ENCODE measurements at places on chromosomes 2 and 18.
A peak's percentile ranks its signal among the peaks of the same experiment; 100 is the strongest.

DNA sequence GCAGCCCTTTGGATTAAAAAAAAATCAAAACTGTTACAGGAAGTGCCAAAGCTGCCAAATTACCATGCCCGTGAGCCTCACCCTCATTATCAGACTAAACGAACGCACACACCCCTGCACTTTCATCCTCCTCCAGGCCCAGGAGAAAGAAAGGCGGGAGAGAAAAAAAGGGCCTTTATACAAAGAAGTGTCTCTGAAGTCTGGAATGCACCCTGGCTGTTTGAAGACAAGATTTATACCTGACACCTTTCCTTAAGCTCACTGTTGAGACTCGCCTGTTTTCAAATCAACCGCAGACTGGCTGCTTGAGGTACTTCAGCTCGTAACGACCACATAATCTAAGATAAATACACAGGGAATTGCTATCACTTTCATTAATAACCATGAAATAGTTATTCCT, 31.0 kb downstream of the EDAR start:
- DNase-seq: no peak

DNA sequence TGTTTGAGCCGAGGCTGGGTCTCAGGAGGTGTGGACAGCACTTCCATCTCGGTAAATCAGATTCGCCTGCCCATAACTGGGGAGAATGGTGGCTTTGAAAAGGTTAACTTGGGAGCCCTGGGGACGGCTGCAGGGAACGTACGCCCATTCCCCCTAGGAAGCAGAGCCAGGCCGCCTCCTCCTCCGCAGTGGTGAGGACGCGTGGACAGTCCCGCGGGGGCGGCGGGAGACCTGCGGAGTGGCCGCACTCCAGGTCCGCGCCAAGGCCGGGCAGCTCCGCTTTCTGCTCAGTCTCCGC, 845 bp upstream of the MYCN start:
- no peak for DNase-seq

GRCh38 chr2:97693476-97693875, 19.9 kb upstream of the ZAP70 start:
- DNase-seq: no peak

- DNase-seq: no peak
Measured at GRCh38 chr18:61398961-61399705, 65.9 kb downstream of the CDH20 start.

- DNase-seq: peak; percentile 29
Measured at GRCh38 chr2:222033541-222033940, 265.3 kb downstream of the PAX3 start.

GRCh38 chr2:129255610-129256313, 723.7 kb upstream of the RAB6C start:
- DNase-seq: no peak

DNA sequence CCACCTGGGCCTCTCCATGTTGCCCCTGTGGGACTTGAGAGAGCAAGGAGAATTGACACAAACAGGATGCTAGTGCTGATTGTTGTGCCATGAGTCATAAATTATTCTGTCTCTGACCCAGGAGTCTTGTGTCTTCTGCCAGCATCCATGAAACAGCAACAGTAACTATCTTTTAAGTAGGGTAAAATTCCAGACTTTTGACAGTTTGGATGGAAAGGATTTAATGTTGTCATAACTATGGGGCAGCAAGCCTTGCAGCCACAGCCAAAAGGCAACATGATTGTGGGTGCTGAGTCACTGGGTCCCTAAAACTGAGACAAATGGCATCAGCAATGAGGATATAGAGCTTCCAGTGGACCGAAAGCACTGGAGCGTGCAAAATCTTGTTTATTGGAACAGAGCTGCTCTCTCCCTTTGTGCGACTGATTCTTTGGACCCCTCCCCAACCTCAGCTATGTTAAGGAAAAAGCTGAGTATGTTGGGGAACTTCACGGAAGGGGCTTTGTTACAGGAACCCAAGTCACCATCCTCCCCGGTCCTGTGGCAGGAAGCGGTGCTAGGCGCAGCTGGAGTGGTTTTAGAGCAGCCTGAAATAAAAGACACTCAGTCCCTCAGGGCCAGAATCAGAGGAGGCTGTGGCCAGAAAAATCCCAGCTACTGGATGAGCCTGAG, 9.6 kb upstream of the ITPRIPL1 start:
- no peak for DNase-seq

- peak; percentile 89 for DNase-seq
Measured at GRCh38 chr2:150135223-150135883, 352.1 kb downstream of the RND3 start.

- DNase-seq: no peak
Measured at GRCh38 chr2:120472891-120473309, 127.0 kb downstream of the INHBB start.

- DNase-seq: no peak
Measured at GRCh38 chr18:48019557-48020325, 89.3 kb upstream of the SMAD2 start.

Data from retinal pigment epithelial cell (primary cell).